Smooth muscle cell of the brain vasculature (primary cell): ENCODE measurements at places on chromosomes 13 and 19.

DNA sequence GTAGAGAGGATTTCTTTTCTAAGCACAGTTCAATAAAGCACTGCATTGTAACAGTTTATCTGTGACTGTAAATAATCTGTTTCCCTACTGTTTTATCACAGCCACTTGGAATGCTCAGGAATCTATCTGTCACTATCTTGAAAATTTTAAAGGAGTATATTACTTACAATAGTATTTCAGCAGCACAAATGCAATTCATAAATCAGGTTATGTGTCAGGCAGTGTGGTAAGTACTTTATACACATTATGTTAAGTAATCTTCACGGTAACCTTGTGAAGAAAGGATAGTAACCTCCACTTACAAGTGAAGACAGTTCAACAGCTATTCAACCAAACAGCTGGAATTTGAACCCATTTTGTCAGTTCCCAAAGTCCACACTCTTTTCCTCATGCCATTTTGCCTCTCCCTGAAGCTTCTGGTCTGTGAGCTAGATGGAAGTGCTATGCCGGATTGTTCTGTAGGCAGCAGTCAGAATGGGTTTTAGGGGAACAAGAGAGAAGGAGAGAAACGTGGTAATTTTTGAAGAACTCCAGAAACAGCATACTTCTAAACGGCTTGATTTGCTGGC, 125.0 kb downstream of the KLF12 start:
- no peak for DNase-seq

- DNase-seq, result no peak
These were observed 1.7 kb upstream of the PDE4A start for GRCh38 chr19:10418485-10419199.

DNA sequence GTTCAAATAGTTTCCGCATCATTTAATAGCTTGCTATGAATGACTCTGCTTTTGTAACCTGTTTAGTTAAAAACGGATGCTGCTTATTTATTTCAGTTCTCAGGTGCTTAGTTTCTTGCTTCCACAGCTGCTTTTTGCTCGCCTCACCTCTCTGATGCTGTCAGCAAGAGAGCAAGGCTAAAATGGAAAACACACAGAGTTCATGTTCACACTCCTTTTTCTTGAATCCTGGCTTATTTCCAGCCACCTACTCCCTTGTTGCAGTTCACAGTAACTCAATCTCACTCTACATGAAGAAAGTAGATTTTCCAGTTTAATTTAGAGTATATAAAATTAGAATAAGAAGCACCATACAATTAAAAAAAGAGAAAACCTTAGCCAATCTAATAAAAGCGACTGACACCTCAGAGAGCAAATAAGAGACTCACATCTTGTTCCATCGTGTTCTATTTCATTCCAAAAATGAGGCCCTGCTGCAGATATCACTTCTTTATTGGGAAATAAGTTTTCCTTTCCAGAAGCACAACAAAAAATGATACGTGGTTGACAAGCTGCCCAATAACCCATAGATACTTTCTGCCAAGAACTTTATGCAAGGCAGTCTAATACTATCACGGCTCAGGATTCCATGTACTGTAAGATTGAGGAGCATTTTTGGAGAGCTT, 326.1 kb upstream of the SLITRK1 start:
- DNase-seq, result no peak

- DNase-seq, result no peak
These were observed 191.0 kb downstream of the SHISA2 start for GRCh38 chr13:25860862-25861261.

- DNase-seq, result no peak
These were observed 38.7 kb downstream of the RNF6 start for GRCh38 chr13:26183416-26183815.

GRCh38 chr13:40653527-40654318, 12.7 kb downstream of the FOXO1 start:
- DNase-seq, result no peak

GRCh38 chr13:33123066-33123859, 107.0 kb downstream of the KL start:
- DNase-seq, result no peak

GRCh38 chr13:88022431-88023208, 351.4 kb downstream of the SLITRK5 start:
- no peak for DNase-seq

GRCh38 chr19:53365899-53366493, 491 bp downstream of the ZNF525 start:
- no peak for DNase-seq

GRCh38 chr13:113178070-113178895, 19.8 kb downstream of the PROZ start:
- no peak for DNase-seq

DNA sequence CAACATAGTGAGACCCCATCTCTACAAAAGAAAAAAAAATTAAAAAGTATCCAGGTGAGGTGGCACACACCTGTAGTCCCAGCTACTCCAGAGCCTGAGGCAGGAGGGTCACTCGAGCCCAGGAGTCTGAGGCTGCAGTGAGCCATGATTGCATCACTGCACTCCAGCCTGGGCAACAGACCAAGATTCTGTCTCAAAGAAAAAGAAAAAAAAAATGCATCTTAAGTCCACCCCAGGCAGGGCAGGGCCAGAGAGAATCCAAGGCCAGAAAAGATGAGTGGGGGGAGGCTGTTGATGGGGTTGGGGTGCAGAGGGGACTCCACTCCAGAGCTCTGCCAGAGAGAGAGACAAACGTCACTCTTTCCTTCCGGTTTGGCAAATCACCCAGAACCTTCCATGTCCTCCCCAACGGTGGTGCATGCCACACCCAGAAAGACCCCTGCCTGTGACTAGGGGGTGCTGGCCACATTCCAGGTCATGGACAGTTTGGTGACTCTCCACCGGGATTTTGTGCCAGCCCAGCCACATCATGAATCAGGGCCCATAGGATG, 431 bp downstream of the FUT3 start:
- no peak for DNase-seq

GRCh38 chr13:95779522-95779921, 102.6 kb downstream of the DNAJC3 start:
- no peak for DNase-seq

- no peak for DNase-seq
These were observed 562.1 kb upstream of the PCDH9 start for GRCh38 chr13:67792151-67792676.

DNA sequence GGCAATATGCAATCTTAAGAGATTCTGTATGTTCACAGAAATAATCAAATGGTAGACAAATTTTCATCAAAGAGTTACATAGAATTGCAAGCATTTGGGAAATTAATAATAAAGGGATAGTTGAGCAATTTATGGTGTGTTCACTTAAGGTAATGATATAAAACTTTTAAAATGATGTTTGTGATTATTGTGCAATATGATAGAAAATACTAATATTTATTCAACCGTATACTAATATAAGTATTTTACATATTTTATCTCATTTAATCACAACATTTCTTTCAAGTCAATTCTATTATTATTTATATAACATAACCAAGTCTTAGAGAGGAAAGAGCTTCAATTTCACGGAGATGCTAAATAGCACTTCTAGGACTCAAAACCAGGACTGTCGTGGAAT, 716.8 kb upstream of the MIR17HG start:
- no peak for DNase-seq

DNA sequence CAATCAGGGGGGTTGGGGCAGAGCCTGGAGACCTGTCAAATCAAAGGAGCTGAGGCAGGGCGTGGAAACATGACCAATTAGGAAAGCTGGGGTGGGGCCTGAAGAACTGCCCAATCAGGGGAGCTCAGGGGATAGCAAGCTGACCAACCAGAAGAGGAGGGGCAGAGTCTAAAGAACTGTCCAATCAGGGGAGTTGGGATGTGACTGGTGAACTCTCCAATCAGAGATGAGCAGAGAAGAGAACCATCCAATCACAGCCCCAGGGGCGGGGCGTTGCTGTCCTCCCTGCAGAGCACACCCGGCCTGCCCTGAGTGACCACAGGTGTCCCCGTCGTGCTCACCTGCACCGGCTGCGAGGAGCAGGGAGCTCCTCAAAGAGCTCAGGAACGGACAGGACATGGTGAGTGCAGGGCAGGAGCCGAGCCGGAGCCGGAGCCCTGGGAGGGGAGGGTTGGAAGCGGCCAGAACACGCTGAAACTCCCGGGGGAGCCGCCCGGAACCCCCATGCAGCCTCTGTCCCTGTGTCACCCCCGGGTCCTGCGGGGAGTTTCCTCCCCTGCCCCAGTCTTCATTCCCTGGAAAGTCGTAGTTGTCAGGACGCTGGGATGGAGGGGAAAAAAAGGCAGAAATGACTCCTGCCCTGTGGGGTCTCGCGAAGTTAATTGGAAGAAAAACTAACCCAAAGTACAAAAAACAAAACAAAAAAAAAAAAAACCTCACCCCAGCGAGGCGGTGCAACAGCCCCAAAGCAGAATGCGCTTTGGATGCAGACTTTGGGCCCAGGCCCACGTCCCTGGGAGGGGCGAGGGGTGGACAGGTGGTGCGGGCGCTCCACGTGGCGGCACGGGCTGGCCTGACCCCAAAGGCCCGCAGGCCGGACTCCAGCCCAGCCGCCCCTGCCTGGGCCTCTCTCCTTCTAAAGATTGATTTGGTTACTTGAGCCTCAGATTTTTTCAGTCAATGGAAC, at the start of gene ZNF556:
Gene ZNF556 (plus strand): TSS at position 311 of the 967 bp plus-strand sequence. CDS start 87 bp downstream, at position 398.
- no peak for DNase-seq

DNA sequence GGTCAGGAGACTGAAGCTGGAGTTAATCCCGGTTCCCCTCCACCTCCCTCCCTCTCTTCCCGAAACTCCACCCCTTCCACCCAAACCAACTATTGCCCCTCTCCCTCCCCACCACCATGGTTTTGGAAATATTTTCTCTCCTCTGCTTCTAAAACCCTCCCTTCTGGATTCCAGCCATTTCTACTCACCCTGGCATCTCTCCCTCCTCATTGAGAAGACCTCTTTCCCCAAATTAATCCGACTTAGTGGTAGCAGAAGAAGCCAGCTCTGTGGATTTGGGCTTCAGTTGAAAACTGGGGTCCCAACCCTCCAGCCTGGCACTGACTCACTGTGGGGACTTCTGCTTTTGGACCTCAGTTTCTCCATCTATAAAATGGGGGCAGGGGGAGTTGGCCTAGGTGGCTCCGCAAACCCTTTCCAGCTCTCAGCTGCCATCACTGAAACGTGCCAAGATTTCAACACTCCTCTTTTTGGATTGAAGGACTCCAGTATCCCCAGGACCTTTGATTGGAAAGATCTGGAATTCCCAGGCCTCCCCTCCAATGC, 1.6 kb downstream of the GPR4 start:
- DNase-seq, result no peak

DNA sequence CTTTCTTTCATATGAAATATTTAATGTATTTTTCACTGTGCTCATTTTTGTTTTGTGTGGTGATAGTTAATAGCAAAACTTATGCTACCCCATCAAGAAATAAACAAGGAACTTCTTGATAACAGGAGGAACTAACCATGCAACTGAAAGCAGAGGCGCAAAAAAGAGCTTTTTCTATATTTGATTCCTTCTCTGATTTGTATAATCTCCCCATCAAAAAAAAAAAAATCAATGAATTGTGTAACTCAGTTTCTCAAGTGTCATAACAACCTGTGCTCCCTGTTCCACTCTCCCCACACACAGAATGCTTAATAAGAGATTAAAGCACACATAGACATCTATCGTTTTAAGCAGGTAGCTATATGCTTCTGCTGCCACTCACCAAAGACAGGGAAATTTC, 67.3 kb upstream of the MED4 start:
- DNase-seq, result no peak

DNA sequence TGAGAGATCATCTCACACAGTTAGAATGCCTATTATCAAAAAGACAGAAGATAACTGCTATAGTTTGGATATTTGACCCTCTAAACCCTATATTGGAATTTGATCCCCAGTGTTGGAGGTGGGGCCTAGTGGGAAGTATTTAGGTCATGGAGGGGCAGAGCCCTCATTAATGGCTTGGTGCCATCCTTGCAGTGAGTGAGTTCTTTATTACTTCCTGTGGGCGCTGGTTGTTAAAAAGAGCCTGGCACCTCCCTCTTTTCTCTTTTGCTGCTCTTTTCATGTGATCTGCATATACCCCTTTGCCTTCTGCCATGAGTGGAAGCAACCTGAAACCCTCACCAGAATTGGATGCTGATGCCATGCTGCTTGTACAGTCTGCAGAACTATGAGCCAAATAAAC, 66.8 kb downstream of the TDRD3 start:
- no peak for DNase-seq

DNA sequence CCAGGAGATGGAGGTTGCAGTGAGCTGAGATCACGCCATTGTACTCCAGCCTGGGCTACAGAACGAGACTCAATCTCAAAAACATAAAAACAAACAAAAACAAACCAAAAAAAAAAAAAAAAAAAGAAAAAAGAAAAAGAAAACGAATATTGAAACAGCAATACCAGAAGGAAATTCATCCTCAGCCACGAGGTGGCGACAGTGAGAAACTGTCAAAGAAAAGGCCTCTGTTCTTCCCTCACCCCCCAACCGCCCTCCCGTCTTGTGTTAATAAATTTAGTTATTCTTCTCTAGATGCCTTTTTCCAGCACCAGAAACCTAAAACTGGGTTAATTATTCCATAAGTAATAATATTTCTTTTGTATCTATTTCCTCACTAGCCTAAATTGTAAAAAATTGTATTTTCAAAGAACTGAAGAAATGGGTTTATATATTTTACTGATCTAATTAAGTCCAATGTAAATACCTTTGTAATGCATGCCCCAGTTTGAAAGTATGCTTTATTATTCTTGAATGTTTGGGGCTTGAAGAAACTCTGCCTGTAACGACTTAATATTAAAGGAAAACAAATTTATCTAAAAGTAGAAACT, 38.6 kb downstream of the LIG4 start:
- no peak for DNase-seq

- DNase-seq, result no peak
These were observed 96.1 kb downstream of the FRY start for GRCh38 chr13:32127691-32128090.

GRCh38 chr19:17058236-17058635, 17.0 kb downstream of the HAUS8 start:
- DNase-seq, result no peak

DNA sequence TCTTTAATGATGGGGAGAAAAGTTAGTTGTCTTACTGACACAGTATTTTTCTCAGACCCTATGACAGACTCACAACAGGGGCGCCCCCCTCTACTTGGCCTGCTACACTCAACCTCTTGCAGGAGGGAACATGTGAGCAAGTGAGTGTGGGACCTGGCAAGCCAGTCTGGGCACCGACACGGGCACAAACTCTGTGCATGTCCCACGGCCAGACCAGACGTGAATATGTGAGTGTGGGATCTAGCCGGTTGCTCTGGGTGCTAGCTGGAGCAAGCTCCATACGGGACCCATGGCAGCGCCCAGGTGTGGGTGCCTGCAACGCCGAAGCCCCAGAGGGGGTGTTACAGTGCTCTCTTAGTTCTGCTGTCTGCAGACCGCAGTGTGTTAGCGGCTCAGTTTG, 1437.3 kb upstream of the MIR17HG start:
- no peak for DNase-seq

GRCh38 chr19:40806423-40807146, 7.6 kb downstream of the EGLN2 start:
- peak; percentile 89 for DNase-seq

- no peak for DNase-seq
These were observed 1.1 kb downstream of the RUBCNL start for GRCh38 chr13:46385946-46386345.

DNA sequence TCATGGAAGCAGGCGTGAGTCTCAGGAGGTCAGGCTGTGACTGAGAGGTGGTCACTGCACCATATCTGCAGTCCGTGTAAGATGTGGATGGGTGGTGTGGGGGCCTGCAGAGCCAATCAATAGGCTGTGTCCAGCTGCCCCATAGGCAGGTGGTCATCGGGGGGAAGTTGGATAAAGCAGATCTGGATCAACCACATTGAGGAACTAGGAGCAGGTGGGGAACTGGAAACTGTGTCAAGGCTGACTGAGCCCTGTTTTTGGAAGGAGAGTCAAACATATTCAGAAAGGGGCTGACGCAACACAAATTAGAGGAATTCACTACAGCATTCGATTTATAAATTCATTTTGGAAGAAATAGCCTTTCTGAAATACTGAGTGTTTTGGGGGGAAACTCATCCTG, 15.0 kb downstream of the CLEC4M start:
- no peak for DNase-seq
